ENCODE measurements at places on chromosomes 7 and 10. TPM values are rescaled to one million over a fixed set of nuclear protein-coding genes. Genes with fewer than 3 reads are reported as not detected.

Gene UCMA
- total RNA-seq: not detected

Gene SLC12A9
- 15.6 TPM for total RNA-seq

- DNase-seq: no peak
Observed at GRCh38 chr7:45389073-45389872, 184.9 kb upstream of the ADCY1 start.

Gene NPM3
- 21.1 TPM for total RNA-seq

DNA sequence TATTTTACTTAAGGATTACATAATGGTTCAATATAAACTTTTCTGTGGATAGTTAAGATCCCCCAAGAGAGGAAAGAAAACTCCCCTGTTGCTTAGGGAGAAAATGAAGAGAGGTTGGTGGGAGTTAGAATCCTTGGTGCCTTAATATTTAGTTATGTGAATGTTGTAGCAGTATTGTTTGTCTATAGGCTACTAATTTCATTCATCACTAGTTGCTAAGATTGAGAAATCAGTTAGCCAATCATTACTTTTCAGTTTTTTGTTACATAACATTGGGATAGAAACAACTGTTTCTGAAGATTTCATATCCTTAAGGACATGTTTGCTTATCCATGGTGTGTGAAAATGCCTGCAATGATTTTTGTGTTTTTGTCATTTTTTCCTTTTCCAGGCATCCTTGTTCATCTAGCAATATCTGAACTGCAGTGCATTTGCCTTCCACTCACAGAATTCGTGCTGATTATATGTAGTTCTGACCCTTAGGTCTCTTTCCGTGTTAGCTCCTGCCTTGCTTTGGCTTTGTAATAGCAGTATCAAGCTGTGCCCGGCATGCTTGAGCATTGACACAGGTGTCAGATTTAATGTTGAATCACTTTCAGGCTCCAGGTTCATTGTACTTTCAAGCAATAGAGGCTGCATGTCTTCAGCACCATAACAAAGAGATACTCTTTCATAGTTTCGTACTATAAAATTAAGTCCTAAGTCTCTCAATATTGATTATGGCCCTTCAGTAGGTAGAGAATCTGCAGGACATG lies 85.0 kb downstream of the PODXL start:
- no peak for DNase-seq

- DNase-seq: no peak
Observed at GRCh38 chr10:114679552-114679951, 21.5 kb upstream of the ABLIM1 start.

DNA sequence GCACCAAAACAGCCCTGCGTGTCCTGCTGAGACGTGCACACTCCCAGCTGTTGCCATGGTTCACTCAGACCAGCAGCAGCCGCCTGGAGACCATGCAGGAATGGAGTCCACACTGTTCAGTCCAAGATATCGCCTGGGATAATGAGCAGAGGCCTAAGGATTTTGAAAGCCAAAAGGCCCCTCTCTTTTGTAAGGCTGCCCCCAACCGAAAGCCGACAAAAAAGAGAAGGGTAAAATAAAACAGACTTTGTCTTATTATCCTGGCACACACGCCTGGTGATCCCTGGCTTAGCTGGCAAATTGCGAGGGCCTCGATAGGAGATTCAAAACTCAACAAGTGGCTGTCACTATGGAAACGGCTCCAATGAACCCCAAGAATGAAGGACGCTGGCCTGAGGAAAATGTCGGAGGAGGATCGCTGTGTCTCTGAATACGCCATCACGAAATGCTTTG lies 263.6 kb downstream of the SKIDA1 start:
- no peak for DNase-seq

DNA sequence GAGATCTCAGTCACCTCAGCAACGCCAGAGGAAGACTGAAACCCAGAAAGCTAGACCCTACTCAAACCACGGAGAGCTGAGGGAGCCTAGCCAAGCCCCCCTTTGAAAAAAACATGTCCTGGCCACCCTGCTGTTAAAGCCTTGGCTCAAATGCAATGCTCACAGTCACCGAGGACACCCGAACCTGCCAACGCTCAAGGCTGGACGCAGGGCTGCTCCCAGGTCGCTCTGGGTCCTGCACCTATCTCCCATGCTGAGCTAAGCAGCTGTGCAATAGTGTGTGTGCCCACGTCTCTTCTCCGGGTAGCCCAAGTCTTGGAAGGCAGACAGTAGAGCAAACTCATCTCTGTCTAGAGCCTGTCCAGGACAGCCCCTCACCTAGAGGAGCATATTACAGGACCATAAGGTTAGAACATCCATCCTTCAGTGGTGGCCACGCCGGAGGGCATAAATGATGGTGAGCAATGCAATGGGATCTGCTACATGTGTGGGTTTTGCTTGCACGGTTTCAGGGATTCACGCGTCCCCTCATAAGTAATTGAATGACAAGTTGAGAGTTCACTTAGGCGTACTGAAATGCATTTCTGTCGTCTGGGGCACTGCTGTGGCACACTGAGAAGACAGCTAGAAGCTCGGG lies 94.2 kb upstream of the DDC start:
- peak; percentile 47 for DNase-seq

- DNase-seq: no peak
Observed at GRCh38 chr10:112226439-112227248, 43.1 kb upstream of the GPAM start.

DNA sequence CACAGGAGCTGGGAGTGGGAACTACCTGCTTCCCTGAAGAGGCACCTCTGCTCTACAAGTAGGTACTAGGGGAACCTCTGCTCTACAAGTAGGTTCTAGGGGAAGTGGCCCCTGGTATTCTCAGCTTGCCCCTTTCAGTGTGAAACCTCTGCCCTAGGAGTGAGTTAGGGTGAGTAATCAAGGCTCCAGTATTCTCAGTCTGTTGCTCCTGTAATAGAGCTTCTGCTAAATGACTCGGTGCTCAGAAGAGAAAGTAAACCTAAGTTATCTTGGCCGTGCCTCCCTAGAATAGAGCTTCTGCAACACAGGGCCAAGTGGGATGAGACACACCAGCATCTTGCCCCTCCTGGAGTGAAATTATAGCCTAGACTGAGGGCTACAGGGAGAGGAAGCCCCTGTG lies 13.4 kb upstream of the RASSF4 start:
- no peak for DNase-seq

- DNase-seq: no peak
Observed at GRCh38 chr7:1761774-1762173, 91.7 kb downstream of the ELFN1 start.

DNA sequence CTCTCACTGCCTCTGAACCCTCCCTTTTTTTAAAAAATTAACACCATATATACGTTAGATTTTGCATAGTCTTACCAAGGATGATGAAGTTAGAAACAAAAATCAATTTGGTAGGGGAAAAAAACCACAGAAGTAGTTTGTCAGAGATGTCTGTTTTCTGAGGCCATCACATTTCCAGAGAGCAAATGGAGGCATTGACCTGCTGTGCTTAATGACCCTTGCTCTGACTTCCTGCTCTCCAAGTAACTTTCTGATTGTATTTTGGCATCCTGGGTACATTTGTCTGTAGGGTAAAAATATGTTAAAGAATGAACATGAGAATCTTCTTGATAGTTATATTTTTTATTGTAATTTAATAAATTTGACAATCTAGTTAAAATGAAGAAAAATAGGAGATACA lies 140.2 kb downstream of the LCOR start:
- no peak for DNase-seq

DNA sequence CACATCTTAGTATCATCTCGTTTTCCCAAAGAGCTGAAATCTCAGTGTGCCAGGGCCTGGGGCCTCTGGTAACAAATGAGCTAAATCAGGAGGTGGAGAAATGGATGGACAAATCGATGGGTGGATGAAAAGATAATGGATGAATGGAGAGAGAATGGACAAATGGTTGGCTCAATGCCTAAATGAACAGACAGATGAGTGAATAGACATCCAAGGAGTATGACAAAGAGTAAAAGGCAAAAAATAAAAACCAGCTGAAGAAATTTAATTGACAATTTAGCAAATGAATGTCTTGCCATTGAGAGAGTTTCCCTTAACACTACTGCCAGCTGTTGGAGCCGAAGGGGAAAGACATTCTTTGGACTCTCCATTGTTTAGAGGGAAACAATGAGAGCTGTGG lies 8.0 kb downstream of the SYCE1 start:
- DNase-seq: no peak

Gene CYP3A5
- 1.8 TPM for total RNA-seq

Gene ZDHHC16
- 24.8 TPM for total RNA-seq

DNA sequence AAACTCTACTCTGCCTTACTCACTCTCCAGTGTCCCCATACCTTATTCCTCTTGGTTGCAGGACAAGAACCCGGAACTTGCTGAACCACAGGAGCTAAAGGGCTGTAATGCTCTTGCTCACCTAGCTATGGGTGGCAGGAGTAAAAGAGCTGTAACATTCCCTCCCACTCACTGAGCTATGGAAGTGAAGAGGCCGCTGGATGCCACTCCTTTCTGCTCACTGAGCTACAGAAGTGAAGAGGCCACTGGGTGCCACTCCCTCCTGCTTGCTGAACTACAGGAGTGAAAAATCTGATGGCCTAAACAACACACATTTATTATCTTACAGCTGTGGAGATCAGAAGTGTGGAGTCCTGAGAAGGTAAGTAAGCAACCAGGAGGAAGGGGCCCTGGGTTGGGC lies 17.5 kb downstream of the MRPS24 start:
- DNase-seq: no peak

Gene SMC3
- total RNA-seq: 35.1 TPM

Gene FXYD4
- not detected for total RNA-seq

GRCh38 chr10:31315453-31315852 lies 3.6 kb upstream of the ZEB1 start:
- peak; percentile 58 for DNase-seq

Gene KCP
- total RNA-seq: 1.3 TPM

GRCh38 chr10:1128115-1128514 lies 71.9 kb downstream of the WDR37 start:
- DNase-seq: no peak

Gene TAS2R38
- not detected for total RNA-seq

Gene MACROH2A2
- 5.6 TPM for total RNA-seq

Gene SEPTIN14
- total RNA-seq: not detected

Gene PLAC9
- total RNA-seq: 155 TPM

DNA sequence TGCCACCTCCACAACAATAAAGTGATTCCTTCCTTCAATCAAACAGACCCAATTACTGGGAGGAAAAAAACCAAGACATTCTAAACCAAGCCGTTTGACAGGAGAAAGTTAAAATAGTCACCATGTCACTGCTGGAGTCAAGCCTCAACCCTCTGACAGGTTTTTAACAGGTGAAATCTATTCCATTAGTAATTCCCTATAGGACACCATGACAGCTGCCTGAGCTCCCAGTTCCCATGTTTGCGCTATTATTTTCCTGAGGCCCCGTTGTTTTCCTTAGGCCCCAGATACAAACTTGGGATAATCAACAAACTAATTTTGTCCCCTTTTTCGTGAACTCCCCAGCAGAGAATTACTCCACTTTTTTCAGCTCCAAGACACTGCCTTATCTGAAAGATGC lies 113.9 kb downstream of the ARL5B start:
- no peak for DNase-seq

- no peak for DNase-seq
Observed at GRCh38 chr10:3813986-3814837, 29.2 kb upstream of the KLF6 start.

Gene HECW1
- total RNA-seq: 0.24 TPM

Gene FOXI2
- 0.14 TPM for total RNA-seq

GRCh38 chr7:106783286-106783685 lies 81.8 kb upstream of the PIK3CG start:
- no peak for DNase-seq

Gene RAPGEF5
- total RNA-seq: 61.5 TPM

DNA sequence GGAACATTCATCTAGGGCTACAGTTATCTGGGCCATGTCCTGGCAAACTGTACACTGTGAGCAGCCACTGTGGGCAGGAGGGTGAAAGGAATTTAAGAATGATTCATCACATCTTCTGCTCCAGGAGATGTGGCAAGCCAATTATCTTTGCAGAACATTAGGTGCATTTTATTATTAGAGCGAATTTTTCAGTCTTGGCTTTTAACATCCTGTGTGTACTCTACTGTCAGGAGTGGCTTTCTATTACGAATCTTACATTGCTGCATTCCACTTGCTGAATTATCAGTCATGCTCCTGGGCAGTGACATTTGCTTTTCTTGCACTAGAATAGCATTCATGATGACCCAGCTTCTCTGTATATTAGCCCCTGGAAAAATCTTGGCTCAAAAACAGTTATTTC lies 109.2 kb upstream of the TARP start:
- no peak for DNase-seq

Gene SLC13A1
- total RNA-seq: not detected

Gene FRMPD2
- not detected for total RNA-seq

GRCh38 chr10:132249226-132249724 lies 58.5 kb downstream of the STK32C start:
- DNase-seq: no peak

DNA sequence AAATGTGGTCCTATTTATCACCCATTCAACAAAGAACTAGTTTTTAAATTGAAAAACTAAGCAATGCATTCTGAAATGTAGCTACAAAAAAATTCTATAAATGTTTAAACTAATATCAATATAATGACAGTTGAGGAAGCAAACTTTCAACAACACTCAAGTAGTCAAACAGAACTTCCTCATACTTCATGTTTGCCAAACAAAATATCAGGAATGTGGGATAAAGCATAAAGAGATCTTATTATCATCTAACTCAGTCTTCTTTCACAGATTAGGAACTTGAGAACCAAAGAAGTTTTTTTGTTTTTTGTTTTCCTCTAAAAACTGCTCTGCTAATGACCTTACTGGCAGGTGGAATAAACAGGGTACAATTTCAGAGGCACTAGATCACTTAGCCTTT lies 116.2 kb downstream of the JAZF1 start:
- DNase-seq: no peak

DNA sequence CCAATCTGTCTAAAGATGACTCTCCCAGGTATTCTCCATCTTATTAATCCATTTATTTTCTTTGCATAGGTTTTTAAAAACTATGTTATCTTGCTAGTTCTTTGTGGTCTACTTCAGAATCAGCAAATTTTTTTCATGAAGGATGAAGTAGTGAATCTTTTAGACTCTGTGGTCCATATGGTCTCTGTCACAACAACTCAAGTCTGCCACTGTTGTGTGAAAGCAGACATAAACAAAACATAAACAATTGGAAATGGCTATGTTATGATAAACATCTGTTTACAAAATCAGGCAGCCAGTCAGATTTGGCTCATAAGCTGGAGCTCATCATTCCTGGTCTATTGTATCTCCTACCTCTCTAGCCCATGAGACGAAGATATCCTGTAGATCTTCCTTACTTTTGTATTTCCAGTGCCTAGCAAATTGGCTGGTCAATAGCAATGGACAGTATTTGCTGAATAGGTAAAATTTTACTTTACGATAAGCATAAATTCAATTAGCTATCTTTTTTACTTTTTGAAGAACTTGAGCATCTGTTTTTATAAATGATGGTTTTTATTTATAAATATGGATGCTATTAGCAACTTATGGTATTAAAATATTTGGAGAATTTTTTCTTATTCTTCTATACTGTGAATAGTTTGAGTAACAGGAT lies 104.6 kb upstream of the SGCE start:
- DNase-seq: no peak

Gene SNX8
- total RNA-seq: 35.9 TPM

All from posterior vena cava (tissue), 2 donors.